Activated naive CD4-positive, alpha-beta T cell treated with Interleukin-2 at 50 U/mL for 16 hours (primary cell): ENCODE measurements at places on chromosomes 5 and 9.
A peak's percentile ranks its signal among the peaks of the same experiment; 100 is the strongest.

DNA sequence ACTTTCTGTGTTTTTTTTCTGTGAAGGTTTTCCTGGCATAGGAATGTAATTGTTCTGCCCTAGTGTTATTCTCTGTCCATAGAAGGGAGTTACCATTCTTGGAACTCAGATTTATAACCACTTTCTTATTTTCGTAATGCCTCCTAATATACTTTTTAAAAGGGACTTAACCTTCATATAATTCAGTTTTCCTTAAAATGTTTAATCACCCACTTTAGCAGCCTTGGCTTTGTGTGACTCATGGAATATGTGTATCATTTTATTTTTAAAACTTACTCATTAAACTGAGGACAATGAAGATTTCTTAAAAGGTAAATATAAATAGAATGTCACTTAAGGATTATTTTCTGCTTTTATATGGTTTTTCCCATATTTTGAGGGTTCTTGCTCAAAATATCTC lies 50.0 kb downstream of the RAI14 start:
- no peak for DNase-seq

DNA sequence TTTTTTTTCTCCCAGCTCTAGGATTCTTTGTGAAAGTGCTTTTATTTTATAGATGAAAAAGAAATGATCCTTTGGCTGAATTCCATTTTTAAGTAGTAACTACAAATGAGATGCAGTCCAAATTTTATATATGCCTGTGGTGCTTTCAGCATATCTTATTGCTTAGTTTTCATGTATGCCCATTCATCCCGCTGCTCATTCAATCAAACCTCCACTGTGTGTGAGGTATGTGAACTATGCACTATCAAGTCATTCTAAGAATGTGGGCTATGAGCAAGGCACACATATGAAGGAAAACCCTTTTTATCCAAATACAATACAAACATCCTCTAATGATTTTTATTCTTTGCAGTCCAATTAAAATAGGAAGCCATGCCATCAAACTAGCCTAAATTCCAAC lies 1069.1 kb upstream of the DMAC1 start:
- no peak for DNase-seq

- DNase-seq: no peak
Observed at GRCh38 chr5:135344349-135344748, 54.7 kb downstream of the MACROH2A1 start.

DNA sequence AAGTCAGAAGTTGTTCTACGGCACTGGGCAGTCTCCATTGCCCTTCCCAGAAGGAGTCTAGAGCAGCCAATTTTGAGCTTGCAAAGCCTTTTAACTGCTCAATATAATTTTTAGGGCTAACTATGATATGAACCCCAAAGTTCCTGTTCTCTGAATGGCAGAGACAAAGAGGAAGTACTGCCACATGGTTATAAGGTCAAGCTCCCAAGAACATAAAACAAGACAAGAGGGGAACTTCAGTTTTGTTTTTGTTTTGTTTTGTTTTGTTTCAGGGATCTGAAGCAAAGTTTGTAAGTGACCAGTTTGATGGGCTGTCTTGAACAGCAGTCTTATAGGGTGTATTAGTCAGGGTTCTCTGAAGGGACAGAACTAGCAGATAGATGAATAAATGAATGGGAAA lies 11.9 kb upstream of the SMC2 start:
- DNase-seq: no peak

DNA sequence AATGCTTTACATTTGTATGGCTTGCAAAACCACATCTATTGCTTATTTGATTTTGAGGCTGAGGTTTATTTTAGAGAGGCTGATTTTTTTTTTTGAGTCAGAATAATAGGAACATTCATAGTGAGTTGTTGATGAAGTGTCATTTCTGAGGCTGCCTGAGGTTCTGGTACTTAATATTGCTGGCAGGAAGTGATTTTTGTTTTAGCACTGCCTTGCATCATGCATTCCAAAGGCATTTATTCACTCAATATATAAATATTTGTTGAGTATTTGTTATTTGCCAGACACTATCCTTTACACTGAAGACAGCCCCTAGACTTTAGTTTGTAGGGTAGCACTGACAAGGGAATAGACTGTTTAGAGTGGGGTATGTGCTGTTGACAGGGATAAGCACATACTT lies 2.7 kb downstream of the RNF20 start:
- no peak for DNase-seq

- DNase-seq: peak; percentile 2
Observed at GRCh38 chr5:83306572-83307241, 164.8 kb upstream of the VCAN start.

DNA sequence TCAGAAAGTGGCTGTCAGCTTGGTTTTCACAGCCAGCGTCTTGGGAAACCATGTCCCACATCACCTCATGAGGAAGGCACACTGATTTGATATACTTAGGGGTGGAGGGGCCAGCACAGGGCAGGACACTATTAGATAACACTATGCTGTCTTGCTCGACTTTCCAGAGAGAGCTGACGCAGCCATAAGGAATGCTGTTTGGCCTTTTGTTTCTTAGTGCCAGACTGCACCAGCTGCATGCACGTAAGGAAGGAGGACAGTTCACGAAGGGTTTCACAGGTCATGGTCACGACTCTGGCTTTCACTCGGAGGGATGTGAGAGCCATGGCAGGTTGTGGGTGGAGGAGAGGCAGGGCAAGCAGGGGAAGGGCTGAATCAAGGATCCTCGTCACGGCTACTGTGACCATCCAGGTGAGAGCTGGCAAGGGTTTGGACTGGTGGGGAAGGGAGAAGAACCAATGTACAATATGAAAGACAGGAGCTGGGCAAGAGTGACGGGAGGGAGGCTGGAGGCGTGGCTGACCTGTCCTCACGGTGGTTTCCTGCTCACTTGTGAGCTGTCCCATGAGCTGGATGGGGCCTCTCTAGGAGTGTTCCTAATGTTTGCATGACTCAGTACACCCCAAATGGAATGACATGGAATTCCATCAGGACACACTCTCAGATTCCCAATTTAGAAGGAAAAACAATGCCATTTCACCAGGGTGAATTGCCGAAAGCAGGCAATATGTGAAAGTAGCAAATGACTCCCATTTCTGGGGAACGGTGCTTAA lies 61.7 kb downstream of the OTULIN start:
- no peak for DNase-seq

GRCh38 chr5:10485897-10486296 lies 44.2 kb downstream of the ROPN1L start:
- DNase-seq: no peak

DNA sequence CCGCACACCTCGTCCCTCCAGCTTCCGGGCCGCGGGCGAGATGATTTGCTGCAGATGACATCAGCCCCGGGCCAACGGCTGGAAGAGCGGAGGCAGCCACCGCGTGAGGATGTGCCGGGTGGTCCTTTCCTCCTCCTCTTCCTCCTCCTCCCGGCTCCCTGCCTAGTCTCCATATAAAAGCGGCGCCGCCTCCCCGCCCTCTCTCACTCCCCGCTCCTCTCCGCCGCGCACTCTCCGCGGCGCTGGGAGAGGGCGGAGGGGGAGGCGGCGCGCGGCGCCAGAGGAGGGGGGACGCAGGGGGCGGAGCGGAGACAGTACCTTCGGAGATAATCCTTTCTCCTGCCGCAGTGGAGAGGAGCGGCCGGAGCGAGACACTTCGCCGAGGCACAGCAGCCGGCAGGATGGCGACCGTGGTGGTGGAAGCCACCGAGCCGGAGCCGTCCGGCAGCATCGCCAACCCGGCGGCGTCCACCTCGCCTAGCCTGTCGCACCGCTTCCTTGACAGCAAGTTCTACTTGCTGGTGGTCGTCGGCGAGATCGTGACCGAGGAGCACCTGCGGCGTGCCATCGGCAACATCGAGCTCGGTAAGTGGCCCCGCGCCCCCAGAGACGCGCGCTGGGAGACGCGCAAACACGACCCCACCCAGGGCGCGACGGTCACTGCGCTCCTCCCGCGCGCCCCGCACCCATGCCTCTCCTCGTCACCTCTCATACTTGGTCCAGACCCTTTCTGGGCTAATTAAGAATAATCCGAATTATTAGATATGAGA lies at the start of gene MAP1B:
MAP1B (plus strand) TSS at position 345 of the 770 bp plus-strand sequence; CDS start at position 402, 57 bp downstream.
- no peak for DNase-seq

DNA sequence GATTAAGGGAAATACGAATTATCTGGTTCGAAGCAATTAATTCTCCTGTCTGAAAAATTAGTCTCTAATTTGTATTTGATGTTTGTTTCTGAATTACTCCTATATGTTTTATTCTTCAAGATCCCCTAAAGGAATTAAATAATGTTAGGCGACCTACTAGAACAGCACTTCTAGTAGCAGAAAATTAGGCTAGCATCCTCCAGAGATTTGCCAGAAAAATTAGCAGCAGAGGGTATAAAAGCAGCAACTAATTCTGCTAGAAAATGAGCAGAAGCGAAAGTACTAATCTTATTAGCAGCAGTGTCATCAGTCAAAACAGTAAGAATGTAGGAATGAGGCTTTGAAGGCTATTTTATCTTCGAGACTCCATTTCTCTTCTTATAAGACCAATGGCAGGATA lies 114.3 kb upstream of the PJA2 start:
- no peak for DNase-seq

GRCh38 chr9:124659099-124659659 lies 111.9 kb downstream of the NR6A1 start:
- DNase-seq: peak; percentile 8

DNA sequence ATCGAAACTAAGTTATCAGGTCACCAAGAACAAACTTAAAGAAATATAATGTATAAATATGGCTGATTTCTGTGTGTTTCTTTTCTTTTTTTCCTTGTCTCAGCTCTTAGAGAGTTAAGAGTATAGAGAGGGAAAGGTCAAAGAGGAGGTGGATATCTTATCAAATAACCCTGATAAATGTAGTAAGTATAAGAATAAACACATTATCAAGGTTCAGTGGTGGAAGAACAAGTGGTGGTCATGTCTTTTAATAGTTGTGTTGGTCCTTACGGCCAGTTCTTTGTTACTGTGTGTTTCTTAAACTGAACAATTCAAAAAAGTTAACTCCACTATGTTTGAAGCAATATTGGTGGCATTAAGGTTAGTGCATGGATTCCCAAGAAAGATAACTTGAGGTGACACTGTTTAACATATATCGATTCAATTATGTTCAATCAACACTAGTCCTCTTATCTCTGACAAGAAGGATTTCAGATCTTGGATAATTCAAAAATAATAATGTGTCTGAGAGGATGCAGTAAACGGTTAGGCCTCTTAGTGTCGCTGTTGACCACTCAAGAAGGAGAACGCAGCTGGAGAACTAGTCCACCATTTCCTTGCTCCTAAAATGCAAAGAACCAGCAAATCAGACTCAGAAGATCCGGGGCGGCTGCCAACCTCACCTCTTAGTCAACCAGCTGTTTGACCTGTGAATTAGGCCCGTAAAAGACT lies at the start of gene PCDHGA3:
PCDHGA3 (plus strand) TSS at position 588 of the 711 bp plus-strand sequence. CDS start 205 bp downstream, outside the sequence.
- no peak for DNase-seq

GRCh38 chr5:32317041-32317440 lies 4.3 kb upstream of the MTMR12 start:
- no peak for DNase-seq

GRCh38 chr9:136643596-136644342 lies 18.9 kb upstream of the EGFL7 start:
- no peak for DNase-seq

GRCh38 chr5:172076761-172077244 lies 70.4 kb upstream of the FBXW11 start:
- no peak for DNase-seq

DNA sequence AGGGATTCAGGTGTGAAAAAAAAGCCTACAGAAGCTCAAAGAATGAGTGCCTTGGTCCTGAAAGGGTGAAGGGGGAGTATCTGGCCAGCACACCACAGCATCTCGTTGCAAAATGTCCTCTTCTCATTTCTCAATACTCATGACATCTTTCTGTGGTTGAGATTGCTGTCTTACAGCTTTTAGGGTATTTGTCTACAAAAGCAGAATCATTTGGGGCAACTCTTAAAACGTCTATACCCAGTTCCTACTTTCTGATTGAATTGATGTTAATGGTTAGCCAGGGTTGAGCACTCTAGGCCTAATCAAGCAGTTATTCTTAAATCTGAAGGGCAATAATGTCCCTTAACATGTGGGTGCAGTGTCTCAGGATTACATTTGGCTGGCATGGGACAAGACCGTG lies 21.2 kb upstream of the PCSK5 start:
- DNase-seq: no peak

- no peak for DNase-seq
Observed at GRCh38 chr5:150836064-150836463, 10.3 kb upstream of the IRGM start.

- no peak for DNase-seq
Observed at GRCh38 chr9:100296407-100296806, 56.3 kb downstream of the TEX10 start.

GRCh38 chr9:92463387-92463786 lies 18.9 kb downstream of the ASPN start:
- no peak for DNase-seq

DNA sequence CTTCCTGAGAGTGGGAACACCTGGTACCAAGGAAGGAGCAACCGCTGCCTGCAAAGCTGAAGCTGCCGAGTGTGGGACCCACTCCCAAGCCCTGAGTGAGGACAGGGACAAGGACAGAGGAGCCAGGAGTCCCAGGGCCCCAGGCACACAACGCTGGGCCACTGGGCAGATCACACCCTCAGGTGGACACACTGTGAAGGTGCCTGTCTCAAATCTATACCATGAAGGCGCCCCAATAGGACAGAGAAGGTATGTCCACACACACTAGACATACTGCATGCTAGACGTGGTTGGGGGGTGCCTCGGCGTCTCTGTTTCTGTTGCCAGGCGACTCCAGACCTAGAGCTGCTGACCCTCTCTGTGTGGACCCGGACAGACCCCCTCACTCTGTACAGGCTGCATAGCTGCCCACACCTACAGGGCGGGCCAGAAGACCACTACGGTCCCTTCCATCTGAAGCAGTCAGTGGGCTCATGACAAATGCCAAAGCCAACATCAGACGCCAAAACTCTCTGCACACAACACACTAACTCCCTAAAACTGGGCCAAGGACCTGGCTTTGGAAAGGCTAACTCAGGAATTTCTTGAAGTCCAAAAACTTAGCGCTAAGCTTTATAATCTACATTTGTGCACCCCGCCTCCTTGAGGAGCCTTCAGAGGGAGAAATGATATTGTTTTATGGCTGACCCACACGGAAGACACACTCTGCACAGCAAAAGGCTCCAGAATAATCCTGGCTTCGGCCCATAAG lies 60.7 kb downstream of the ROR2 start:
- DNase-seq: no peak

GRCh38 chr5:141420855-141421488 lies at the start of gene PCDHGA11:
PCDHGA11 (plus strand) TSS chr5:141421051; CDS start chr5:141421228, 177 bp downstream.
- DNase-seq: peak; percentile 37

GRCh38 chr9:125977223-125977622 lies 230.1 kb downstream of the PBX3 start:
- no peak for DNase-seq

GRCh38 chr5:172334196-172334595 lies 50.6 kb upstream of the UBTD2 start:
- DNase-seq: no peak

DNA sequence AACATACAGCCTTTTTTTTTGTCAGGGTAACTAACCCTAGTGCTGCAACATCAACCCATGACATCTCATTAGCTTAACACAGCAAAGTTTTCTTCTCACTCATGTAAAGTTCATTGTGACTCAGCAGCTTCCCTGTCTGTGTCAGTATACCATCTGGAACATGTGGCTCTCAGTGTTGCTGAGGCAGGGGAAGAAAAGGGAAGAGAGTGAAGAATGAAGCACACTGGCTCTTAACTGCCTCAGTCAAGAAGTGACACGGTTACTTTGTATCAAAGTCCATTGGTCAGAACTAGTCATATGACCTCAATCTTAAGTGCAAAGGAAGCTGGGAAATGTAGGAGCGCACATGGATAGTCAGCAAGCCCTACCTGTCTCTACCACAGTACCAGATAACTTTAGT lies 185.0 kb upstream of the ELL2 start:
- no peak for DNase-seq
